ENCODE measurements at places on chromosomes 6 and 20.

DNA sequence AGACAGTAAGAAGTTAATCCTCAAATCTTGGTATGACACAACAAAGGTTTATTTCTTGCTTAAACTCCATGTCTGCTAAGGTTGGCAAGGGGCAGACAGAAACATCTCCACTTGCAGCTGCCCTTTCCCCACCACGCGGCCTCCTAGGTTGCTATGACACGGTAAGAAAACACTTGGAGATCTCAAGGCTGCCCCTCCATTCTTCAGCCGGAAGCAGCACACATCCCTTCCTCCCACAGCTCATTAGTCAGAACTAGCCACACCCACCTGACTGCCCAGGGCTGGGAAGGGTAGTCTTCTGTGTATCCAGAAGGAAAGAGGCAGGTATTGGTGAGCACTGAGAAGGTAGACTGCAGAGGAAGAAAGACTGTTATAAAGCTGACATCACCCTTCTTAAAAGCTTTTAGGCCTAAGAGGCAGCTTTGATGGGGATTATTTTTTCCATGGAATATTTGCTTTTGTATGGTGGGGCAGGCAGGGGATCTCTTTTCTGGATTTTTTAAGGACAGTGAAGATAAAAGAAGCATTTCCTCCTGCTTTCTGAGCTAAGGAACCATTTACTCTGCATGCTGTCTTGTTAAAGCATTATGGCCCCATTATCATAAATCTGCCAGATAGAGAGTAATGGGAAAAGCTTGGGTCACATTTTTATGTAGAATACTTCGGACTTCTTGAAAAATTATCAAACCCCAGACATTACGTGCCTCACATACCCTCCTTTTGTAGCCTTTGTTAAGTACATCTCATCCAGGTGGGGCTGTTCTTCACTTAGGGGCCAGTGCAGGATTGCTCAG lies 41.6 kb downstream of the MRAP2 start:
- no peaks in the 10 kb centered on the region for H3K27me3 ChIP-seq
- no peak for DNase-seq
- no peaks in the 10 kb centered on the region for H3K36me3 ChIP-seq
- H3K4me3 ChIP-seq: no peak overlapping the region
- no peak overlapping the region for H3K27ac ChIP-seq

- no peak within 1 kb of the TSS for H3K27ac ChIP-seq
- DNase-seq: no peak
- H3K4me1 ChIP-seq: peaks cover 5% of the 10 kb centered on the region
- no peaks in the 10 kb centered on the region for H3K36me3 ChIP-seq
These were observed at the start of gene IP6K3 for GRCh38 chr6:33746651-33747100. TSS of gene IP6K3 (minus strand) at chr6:33746905. CDS start at chr6:33735476, 11,429 bp downstream.

DNA sequence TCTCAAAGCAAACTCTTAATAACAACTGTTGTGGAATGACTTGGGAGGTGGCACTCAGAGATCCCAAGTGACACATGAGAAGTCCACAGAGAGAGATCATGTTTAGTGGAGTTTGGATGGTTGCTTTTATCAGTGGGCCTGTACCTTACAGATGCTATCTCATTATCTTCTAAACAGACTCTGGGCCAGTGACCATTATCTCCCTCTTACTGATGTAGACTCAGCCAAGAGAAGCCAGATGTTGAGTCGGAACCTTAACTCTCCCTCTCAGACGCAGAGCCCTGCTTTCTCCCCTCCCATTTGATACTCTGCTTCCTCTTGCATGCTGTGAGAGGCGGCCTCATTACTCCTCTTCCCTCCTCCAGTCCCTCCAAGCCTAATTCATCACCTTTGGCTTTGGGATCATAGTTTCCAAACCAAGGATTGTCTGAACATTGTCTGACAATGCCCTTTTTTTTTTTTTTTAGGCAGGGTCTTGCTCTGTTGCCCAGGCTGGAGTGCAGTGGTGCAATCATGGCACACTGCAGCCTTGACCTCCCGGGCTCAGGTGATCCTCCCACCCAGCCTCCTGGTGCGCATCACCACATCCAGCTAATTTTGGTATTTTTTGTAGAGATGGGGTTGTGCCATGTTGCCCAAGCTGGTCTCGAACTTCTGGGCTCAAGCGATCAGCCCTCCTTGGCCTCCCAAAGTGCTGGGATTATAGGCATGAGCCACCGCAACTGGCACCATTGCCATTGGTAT lies 4.5 kb upstream of the DDR1 start:
- no peak overlapping the region for H3K27ac ChIP-seq
- no peaks in the 10 kb centered on the region for H3K27me3 ChIP-seq
- H3K36me3 ChIP-seq: no peaks in the 10 kb centered on the region
- no peak for DNase-seq
- H3K4me3 ChIP-seq: no peak overlapping the region

GRCh38 chr6:114176726-114177125 lies 166.1 kb downstream of the HS3ST5 start:
- DNase-seq: no peak
- no peaks in the 10 kb centered on the region for H3K4me1 ChIP-seq
- H3K36me3 ChIP-seq: no peaks in the 10 kb centered on the region
- no peaks in the 10 kb centered on the region for H3K27me3 ChIP-seq
- H3K27ac ChIP-seq: no peak overlapping the region

- H3K36me3 ChIP-seq: no peaks in the 10 kb centered on the region
- DNase-seq: no peak
- H3K27me3 ChIP-seq: no peaks in the 10 kb centered on the region
- no peak overlapping the region for H3K27ac ChIP-seq
These were observed 201.4 kb downstream of the ARHGAP18 start for GRCh38 chr6:129508477-129509145.
